ENCODE measurements at places on chromosomes 11 and 22.

DNA sequence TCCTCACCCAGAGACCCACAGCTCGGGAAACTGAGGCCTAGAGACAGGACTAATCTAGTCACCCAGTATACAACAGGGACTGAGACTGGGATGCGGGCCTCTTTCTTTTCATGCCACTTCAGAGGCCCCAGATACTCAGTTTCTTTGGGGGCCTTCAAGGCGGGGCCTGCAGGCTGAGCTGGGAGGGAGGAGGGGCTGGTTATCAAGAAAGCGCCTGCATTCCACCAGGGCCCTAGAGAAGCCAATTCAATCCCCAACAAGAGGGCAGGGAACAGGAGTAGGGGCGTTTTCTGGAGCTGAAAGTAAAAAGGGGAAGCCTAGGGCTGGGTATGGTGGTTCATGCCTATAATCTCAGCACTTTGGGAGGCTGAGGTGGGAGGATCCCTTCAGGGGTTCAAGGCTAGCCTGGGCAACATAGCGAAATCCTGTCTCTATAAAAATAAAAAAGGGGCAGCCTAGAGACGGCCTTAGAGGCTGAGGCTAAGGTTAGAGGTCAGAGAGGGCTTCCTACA is 1.6 kb downstream of the ATG2A start:
- no peak for DNase-seq

- DNase-seq: no peak
Measured at GRCh38 chr11:117997823-117998579, 11.8 kb downstream of the IL10RA start.

DNA sequence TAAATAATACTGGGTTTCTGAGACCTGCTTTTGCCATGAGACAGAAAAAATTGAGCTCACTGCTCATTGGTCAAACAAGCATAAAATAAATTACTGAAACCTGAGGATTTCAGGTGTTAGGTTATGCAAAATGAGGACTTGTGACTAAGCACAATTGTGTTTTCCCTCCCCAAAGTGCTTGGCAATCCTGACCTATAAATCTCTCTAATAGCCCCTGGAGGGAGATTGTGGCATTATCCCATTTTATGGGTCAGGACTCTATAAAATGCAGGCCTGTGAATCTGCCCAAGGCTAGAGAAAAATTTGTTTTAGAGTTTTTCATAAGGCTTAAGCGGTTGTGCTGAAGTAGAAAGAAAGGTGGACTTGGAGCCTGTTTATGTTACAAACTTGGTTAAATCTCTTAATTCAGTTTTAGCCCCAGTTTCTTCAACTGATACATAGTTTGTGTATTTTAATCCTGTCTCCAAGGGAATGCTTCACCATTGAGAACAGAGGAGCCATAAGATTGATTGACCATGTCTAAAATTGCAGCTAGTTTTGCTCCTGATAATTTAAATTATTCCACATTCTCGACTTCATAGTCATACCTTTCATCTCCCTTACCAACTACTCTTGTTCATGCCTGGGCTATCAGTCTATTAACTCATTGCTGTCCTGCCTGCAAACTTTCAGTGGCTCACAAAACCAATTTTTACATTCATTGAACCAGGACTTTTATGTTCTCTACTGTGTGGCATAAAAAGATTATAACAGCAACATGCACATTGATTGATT is 63.6 kb upstream of the LRRC4C start:
- DNase-seq: no peak

GRCh38 chr11:128783513-128783912 is 83.6 kb downstream of the KCNJ1 start:
- DNase-seq: no peak

GRCh38 chr22:48434868-48435250 is 1392.8 kb downstream of the BRD1 start:
- DNase-seq: no peak
